HFFc6 (cell line): ENCODE measurements at places on chromosomes 1 and 21. TPM values are rescaled to one million over a fixed set of nuclear protein-coding genes. Genes with fewer than 3 reads are reported as not detected.
A peak's percentile ranks its signal among the peaks of the same experiment; 100 is the strongest.

Gene LIPI
- not detected in 3 replicates for total RNA-seq

DNA sequence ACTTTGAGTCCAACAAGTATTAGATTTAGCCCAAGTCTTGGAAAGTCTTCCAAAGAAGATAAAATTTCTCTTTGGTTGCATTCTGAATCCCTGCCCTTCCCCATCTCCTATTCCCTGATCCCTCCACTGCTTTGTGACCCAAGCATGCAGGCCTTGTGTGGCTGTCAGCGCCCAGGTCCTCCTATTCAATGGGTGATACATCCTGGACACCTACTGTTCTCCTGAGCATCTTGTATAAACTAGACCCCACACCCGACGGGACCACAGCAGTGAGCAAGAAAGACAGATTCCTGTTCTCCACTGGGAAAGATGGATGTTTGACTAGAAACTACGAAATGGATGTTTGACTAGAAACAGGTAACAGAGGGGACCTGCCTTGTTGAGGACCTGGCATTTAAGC lies 136.6 kb downstream of the KIF26B start:
- no peak for DNase-seq

- no peak for DNase-seq
These were observed 34.9 kb downstream of the HSF2BP start for GRCh38 chr21:43624339-43624738.

GRCh38 chr1:47575855-47576757 lies 138.3 kb downstream of the FOXD2 start:
- peak; percentile 78 for DNase-seq

- peak; percentile 58 for DNase-seq
These were observed 1.3 kb downstream of the DENND4B start for GRCh38 chr1:153945131-153945794.

DNA sequence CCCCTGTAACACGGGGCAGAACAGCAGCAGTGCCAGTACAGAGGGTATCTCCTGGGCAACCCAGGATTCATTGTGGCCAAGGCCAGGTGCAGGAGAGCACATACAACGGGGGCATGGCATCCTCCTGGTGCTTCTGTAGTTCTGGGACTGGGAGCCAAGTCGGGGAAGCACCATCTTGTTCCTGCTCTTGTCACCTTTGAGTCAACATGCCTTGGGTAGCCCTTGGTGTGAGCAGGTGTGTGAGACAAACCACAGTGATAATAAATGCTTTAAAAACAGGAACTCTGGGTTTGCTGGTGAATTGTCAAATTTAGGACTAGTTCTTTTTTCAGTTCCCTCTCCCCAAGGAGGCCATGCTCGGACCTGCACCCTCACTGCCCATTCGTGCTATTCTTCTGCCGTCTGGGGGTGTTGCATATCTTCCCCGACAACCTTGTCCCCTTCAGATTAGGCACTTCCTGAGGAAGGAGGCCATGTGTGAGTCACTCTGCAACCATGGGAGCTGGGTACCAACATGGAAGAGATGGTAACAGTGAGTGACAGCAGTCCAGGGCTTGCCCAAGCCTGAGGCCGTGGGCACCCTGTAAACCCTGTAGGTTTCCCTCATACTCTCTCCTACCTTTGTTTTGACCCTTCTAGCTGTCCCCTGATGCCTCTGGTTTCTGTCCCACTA lies 150.2 kb downstream of the GRIK3 start:
- DNase-seq: no peak

GRCh38 chr1:145926686-145927062 lies 610 bp downstream of the RBM8A start:
- no peak for DNase-seq

- DNase-seq: no peak
These were observed 8.7 kb downstream of the FGR start for GRCh38 chr1:27626031-27626935.

DNA sequence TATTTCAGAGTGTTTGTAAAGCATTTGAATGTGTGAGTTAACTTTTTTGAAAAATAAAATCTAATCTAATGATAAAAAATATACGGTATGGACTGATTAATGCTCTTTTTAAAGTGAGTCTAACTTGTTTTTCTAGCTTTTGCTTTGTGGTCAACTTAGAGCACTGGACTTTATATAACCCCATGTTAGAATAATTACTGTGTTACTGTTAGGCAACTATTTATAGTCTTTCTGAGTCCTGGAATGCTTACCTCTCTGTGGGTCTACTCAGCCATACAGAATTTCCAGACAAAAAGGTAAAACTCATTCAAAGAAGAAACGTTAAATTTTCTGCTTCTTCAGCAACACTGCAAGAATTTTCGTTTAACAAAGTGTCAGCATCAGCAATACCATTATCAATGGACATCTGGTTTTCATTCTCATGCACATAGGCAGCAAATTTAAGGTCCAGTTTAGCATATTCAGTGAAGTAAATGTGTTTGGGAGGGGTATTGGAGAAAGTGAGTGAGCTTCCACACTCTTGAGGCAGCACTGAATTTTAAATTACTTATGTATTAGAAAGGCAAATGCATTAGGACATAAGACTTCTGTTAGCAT lies 664.7 kb upstream of the NEGR1 start:
- no peak for DNase-seq

DNA sequence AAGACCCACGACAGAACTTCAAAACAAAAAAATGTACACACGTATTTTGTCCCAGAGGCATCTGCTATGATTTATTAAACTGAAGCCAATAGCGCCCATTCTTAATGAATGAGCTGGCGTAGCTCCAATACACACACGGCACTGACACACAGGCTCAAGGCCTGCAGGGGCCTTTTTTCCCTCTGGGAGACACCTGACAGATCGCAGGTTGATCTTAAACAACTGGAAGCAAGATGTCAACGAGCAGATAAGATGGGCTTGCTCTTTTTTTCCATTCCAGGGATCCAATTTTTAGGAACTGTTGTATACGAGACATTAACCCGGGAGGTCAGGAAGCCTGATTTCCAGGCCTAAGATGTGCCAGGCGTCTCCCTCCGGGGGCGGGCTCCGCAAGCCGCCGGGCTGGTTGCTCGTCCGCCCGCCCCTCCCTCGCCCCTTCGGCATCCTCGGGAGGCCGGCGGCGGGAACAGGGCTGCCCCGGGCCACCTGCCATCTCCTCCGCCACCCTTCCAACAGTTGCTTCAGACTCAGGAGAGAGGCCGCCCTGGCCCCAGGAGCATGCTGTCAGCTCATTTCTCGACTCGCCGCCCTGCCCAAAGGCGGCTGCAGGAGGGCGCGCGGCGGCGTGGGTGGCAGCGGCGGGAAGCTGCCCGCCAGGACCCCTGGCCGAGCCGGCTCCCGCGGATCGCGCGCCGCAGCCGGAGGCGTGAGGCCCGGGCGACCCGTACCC lies 735 bp downstream of the TTC13 start:
- no peak for DNase-seq

- DNase-seq: peak; percentile 33
These were observed 26.3 kb downstream of the PRDX6 start for GRCh38 chr1:173503391-173503790.
